NCI-H446 treated with DMSO at 0.1 percent for 48 hours (cell line): ENCODE measurements at places on chromosomes 5 and 9.

GRCh38 chr9:93500571-93501298 lies 47.4 kb upstream of the FAM120AOS start:
- DNase-seq, result no peak

- DNase-seq, result no peak
Measured at GRCh38 chr9:36382484-36382883, 17.6 kb downstream of the RNF38 start.

GRCh38 chr5:137800700-137801411 lies 46.7 kb upstream of the HNRNPA0 start:
- no peak for DNase-seq

GRCh38 chr9:3528451-3528850 lies 2.6 kb upstream of the RFX3 start:
- DNase-seq, result no peak

DNA sequence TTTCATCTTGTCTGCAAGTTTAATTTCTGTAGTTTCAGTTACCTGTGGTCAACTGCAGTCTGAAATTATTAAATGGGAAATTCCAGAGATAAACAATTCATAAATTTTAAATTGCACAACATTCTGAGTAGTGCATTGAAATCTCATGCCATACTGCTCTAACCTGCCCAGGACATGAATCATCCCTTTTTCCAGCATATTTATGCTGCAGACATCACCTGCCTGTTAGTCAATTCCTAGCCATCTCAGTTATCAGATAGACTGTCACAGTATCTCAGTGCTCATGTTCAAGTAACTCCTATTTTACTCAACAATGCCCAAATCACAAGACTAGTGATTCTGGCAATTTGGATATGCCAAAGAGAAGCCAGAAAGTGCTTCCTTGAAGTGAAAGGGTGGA lies 223.0 kb upstream of the GRIA1 start:
- no peak for DNase-seq

- no peak for DNase-seq
Measured at GRCh38 chr5:147348046-147348445, 113.2 kb downstream of the STK32A start.

DNA sequence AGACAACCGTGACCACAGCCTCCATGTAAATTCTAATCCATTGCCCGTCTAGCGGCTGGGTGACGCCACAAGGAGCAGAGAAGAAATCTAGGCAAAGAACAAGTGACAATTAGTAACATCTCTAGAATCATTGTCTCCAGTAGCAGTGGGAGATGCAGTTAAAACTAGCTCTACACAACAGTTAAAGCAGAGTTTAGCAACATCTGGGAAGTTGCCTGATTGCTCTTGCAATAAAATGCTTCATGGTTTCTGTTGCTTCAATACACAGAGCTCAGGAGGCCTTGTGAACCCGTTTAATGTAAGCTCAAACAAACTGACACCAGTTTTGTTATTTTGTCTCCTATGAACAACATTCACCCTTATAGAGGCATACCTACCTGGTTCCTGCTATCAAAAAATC lies 369.8 kb upstream of the PDE4D start:
- DNase-seq, result no peak

DNA sequence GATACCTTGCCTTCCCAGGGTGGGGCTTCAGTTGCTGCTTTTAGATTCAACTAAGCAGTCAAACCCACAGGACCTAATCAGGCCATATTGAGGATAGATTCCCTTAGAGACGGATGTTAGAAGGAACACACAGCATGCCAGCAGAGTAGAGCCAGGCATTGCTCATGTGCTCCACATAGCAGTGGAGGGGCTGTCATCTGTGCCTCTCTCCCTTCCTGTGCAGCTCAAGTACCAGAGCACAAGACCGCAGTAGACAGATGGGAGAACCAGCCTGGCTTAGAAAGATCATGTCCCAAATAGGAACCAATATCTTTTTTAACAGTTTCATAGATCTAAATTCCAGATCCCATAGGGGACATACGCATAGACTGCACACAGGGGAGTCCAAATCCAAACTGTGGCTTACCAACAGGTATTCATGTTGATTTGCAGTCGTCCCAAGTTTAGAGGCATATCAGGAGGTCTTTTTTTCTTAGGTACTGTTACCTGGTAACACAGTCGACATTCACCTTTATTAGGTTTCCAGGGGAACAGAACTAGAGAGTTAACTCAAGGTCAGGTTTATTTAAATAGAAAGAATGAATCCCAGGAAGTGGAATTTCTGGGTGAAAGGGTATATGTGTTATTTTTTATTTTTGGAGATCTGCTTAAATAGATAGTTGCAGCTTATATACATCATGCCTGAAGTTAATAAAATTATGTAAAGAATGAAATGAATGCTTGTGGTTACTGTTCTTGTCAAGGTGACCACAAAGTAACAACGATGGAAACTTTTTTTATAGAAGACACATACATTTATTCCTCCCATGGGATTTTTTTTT lies 43.5 kb upstream of the PCAT7 start:
- DNase-seq, result no peak

GRCh38 chr5:102719886-102720285 lies 35.2 kb upstream of the PAM start:
- no peak for DNase-seq

DNA sequence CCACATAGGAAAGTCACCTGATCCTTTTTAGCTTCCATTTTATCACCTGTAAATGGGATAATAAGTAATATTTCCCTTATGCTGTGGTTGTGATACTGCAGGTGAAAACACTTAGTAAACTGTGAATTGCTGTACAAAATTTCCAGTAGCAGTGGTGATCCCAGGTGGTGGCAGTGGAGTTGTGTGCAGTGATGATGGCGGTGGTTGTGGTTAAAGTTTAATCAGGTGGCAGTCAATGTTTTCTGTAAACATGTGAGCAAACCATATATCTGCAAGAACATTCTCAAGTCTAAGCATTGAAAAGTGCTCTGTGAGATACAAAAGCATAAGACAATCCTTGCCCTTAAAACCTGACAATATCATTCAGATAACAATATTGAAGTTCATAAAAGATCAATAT lies 480.2 kb downstream of the RASEF start:
- no peak for DNase-seq

- peak; percentile 9 for DNase-seq
Measured at GRCh38 chr5:136420168-136420898, 55.0 kb upstream of the TRPC7 start.
